Activated T-helper 17 cell treated with anti-CD3 and anti-CD28 coated beads, Interleukin-2, amount 50 U/mL, for 72 hours (primary cell): ENCODE measurements at places on chromosomes 11 and 22.

DNA sequence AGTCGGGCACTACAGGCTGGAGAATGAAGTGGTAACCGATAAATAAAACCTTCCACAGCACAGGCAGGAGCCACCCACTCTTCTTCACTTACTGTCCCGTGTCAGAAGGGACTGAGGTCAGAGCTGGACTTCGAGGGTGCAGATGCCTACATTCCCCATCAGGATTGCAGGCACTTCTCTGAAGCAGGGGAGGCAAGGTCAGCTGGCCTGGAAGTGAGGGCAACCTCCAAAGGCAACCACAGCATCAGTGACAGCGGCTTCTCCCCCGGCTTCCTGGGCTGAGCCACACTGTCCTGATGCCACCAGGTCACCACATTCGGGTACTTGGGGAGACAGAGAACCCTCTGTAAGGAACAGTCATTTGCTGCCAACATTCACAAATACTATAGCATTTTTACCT lies 22.7 kb downstream of the TCIRG1 start:
- no peak for ATAC-seq

- peak; percentile 90 for ATAC-seq
These were observed 579 bp upstream of the RASD2 start for GRCh38 chr22:35539910-35540594.

DNA sequence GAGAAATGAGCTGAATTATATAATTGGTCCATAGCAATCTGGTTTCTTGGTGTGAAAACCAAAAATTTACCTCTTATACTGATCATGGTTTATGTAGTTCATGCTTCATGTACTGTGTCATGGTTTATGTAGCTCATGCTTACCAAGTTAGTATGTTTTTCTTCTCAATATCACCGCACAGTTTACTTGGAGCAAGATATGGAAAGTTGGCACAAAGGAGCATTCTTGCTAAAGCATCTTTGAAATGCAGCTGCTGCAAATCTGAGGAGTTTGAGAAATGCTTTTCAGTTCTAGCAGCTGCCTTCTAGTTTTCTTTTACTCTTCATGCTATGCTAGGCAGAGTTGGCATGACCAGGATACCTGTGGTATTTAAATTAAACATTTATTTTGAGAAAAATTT lies 4.5 kb downstream of the OR10G7 start:
- ATAC-seq: no peak

- no peak for ATAC-seq
These were observed 863 bp downstream of the YIF1A start for GRCh38 chr11:66287889-66288670.

GRCh38 chr11:129333873-129334272 lies 41.8 kb upstream of the BARX2 start:
- no peak for ATAC-seq

DNA sequence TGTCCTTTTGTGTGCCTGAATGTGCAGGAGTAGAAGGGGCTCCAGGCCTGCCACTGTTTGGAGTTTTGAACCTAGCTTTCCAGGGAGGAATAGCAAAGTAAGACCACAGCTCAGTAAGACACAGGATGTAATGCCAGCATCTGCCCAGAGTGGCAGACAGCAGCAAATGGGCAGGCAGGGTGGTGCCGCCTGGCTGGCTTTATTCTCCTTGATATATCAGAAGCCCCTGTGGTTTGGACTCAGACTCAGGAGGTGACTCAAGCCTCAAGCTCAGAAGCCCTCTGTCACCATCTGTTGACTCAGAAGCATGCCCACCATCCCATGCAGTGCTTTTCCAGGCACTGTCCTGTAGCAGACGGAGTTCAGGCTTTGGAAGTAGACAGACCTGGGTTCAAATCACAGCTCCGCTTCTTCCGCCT lies 72.7 kb upstream of the TTC12 start:
- no peak for ATAC-seq

- ATAC-seq: no peak
These were observed 350.6 kb downstream of the ETS1 start for GRCh38 chr11:128236506-128237498.

DNA sequence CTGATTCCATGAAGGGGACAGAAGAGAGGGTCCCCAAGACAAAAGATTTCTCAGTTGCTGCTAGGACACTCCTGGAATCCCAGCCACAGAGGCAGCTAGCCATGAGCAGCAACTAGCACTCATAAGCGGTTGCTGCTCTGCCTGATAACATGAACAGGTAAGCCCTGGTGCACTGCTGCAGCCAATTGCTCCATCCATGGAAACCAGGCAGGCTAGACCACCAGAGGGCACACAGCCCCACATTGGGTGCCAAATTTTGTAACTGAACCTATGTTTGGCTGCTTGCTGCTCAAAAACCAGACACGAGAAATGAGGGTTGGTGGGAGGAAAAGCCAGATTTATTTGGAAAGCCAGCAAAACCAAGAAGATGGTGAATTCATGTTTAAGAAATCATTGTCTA lies 21.9 kb upstream of the QSER1 start:
- peak; percentile 44 for ATAC-seq

DNA sequence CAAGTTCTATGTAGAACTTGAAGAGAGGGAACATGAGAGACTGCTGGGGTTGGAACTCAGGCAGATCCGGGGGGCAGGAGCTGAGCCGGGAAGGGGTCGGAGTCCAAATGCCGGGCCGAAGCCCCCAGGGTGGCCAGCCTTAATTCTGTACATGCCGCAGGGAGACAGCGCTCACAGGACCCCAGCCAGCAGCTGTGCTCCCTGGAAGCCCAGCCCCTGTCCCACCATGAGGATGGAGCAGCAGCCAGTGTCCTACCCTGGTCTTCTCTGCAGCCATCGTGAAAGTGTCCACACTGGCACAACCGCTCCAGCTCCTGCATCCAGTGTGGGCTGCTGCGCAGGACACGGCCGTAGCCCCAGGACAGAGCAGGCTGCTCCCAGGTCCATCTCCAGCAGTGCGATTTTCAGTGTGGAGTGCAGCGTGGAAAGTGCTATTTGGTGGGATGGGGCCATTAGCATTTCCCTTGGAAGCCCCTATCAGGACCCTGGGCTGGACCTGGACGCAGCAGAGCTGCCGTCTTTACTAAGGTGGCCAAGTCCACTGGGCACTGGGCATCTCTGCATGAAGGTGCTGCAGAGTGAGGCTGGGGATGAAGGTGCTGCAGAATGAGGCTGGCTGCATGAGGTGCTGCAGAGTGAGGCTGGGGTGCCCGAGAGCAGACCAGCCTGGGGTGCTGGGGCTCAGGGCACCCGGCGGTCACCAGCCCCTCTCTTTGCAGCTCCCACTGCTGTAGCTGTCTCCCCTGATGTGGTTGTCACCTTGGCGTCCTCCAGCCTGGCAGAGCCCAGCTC lies 737.4 kb downstream of the BRD1 start:
- no peak for ATAC-seq

DNA sequence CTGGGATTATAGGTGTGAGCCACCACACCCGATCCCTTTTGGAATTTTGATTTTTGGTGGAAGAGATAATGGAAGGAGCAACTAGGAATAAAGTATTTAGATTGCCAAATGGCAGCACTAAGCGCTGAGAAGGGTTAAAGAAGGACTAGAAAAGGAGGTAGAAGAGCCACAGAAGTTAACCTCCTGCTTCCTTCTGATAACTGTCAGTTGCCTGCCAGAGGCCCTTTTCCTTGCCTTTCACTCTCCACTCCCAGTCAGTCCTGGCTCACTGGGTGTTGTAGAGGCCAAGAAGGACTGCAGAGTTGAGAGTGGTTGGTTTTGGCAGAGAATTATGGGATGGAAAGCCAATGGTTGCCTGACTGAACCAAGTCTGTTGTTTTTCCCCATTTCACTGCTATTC lies 19.3 kb downstream of the ZC3H12C start:
- ATAC-seq: no peak

GRCh38 chr11:68542617-68543016 lies 82.1 kb downstream of the PPP6R3 start:
- peak; percentile 57 for ATAC-seq

DNA sequence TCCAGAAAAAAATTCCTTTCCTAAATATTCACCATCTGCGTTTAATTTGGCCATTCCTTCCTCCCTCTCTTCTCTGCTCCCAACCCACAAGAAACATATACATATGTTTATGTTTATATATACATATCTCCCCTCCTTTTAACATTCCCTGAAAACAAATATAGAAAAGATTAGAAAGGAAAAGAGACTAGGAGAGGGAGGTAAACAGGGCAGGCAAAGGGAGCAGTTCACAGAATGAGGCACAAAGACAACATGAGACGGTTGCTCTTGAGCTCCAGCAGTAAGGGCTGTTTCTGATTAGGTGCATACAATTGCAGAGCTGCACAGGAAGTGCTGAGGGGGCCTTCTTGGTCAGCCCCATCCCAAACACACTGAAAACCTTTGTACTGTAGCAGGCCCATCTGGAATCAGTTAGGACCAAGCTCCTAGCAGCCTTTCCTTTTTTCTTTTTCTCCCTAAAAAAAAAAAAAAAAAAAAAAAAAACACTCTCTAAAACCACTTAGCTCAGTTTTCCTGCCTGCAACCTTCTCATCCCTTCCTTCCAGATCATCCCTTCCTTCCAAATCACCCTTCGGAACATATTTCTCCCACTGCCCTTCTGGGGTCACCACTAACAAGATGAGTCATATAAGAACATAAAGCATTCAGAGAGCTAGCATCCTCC lies 57.0 kb downstream of the RBFOX2 start:
- no peak for ATAC-seq

DNA sequence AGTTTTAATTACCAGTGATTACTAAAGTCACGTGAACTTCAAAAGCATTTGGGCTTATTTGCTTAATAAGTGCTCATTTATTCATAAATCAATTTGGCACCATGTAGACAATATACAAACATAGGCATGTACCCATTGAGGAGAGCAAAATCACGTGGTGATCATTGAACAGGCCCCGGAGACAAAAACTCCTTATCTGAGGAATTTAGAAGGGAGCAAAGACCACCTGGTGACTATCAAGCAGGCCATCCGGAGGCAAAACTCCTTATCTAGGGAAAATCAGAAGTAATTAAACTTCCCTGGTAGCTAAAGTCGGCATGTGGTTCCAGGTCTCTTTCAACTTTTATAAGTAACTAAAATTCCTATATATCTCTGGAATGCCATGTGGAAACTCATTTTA lies 5.7 kb upstream of the BTBD10 start:
- ATAC-seq: no peak

- ATAC-seq: peak; percentile 98
These were observed 95.2 kb downstream of the TP53I11 start for GRCh38 chr11:44855493-44855849.

- no peak for ATAC-seq
These were observed 59.1 kb downstream of the IGLL1 start for GRCh38 chr22:23520863-23521440.

- no peak for ATAC-seq
These were observed 15.5 kb upstream of the MS4A12 start for GRCh38 chr11:60477035-60477445.

- peak; percentile 66 for ATAC-seq
These were observed at the start of gene KCNJ11 for GRCh38 chr11:17388609-17389210. TSS of gene KCNJ11 (minus strand) at chr11:17388659. CDS start at chr11:17388091, 568 bp downstream.

DNA sequence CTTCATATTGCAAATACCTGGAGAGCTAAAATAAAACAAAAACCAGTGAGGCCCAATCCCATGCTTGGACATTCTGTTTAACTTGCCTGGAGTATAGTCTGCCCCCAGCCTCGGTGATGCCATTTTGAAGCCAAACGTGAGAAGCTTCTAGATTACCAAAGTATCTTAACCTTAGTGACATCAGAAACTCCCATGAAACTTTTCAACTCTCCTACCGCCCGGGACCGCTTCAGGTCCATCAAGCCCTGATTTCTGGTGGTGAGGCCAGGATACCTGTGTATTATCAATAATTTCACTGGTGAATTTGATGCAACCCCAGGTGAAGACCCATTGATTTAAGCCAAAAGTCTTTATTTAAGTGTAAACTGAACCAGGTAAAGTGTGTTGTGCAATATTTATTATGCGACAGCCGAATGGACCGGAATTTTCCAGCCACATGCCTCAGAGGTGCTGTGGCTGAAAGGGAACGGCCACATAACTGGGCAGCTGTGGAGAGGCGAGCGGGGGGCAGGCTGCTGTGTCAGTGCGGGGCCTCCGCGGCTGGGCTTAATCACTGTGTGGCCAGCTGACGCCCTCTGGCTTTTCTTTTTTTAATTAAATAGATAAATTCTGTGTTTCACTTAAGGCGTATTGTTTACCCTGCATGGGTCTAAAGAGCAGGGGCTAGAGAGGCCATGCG lies 385.5 kb upstream of the B3GAT1 start:
- no peak for ATAC-seq
